Germinal center (tissue), 1 donor: ENCODE measurements at places on chromosomes 2 and 18.

DNA sequence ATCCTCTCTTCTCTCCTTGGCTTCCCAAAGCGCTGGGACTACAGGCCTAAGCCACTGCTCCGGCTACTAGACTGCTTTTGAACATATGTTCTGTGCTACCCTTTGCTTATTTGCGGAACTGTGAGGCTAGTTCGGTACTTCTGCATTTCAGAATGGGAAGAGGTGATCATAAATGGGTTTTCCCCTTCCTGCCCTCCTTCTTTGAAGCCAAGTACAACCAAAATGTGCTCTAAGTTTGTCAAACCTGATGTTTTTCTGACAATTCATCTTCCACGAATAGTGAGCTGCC is 1.7 kb upstream of the ESCO1 start:
- DNase-seq = peak; percentile 24

- DNase-seq = no peak
Measured at GRCh38 chr18:48933578-48934414, 17.0 kb downstream of the SMAD7 start.

DNA sequence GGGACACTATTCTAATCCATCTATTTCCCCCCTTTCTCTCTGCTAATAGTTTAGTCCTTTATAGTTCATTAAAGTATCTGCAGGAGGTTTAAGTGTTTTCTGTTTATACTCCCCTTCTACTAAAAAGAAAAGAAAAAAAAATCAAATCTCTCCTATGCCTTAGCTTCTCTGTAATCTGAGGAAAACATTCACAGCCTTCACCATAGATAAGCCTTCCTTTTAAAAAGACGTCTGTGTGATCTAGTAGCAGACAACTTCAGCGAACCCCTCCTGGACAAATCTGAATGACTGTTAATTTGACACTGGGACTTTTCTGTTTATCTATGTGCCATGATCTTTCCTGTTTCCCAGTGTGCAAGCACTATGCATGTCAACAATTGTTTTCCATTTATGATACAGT is 70.4 kb upstream of the CDH19 start:
- no peak for DNase-seq

- DNase-seq = peak; percentile 38
Measured at GRCh38 chr2:98601532-98602132, 6.7 kb downstream of the COA5 start.

DNA sequence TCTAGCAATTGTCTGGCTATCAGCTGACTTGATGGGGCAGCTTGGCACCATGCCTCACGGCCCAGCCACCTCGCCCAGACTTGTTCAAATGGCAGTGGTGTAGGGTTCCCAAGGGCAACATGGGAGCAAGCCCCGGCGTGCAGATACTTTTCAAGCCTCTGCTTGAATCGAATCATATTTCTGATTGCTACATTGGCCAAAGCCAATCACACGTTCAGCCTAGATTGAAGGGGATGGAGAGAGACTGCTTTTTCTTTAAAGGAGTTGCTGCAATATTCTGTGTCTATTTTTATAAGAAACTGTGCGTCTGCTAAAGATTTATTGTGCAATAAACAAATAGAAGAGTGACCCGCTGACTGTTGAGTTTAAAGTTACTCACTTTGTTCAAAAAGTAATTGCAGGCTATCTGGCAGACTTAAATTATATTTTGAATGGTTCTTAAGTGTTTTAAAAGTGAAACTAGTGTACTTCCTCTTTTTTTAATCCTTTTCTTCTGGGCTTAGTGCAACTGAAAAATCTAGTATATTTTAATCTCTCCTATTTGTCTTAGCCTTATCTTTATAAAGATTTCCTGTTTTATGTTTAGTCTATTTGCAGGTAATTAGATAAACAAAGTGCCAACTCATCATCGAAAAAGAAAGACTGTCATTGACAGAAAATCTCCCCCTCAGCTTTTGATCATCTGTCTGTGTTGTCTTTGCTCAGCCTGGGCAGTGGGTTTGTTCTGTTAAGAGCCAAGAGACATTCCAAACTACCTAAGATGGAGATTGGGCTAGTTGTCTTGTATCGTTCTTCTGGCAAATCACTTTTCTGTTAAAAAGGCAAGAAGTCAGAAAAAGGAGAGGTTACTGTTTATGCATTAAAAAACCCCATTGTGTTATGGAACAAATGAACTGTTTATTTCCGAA is 156.1 kb downstream of the TPGS2 start:
- DNase-seq = no peak

GRCh38 chr18:53682796-53683195 is 541.7 kb downstream of the MBD2 start:
- DNase-seq = no peak

DNA sequence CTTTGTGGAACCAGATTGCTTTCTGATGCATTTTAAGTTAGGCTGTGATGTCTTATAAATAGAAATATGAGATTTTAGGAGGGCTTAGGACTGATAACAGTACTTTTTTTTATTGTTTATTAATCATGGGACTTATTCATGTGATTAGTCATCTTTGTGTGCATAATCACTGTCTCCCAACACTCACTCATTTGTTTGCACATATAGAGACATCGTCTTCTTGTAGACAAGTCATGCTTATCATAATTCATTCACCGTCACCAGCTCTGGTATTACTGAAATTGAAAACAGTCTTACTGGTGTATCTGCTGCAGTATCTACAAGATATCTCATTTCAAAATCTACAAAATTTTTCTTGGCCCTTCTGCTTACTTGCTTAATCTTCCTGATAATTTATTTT is 45.8 kb downstream of the WDR7 start:
- no peak for DNase-seq

DNA sequence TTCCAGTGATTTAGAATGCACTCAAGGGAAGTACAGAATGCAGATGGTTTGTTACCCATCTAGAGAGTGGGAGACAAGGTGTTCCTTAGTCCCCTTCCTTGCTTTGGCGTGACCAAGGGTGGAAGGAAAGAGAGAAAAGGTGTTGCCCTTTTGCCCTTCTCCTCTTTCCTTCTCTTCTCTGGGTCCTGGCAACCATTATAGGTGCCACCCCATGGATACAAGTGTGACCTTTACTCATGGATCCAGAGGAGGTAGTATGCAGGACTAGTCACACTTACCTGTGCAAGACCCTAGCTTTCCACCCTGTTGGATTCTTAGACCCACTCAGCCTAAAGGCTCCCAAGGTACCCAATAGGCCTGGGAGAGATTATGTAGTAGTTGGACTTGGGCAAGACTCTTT is 11.6 kb upstream of the RBFA start:
- no peak for DNase-seq

DNA sequence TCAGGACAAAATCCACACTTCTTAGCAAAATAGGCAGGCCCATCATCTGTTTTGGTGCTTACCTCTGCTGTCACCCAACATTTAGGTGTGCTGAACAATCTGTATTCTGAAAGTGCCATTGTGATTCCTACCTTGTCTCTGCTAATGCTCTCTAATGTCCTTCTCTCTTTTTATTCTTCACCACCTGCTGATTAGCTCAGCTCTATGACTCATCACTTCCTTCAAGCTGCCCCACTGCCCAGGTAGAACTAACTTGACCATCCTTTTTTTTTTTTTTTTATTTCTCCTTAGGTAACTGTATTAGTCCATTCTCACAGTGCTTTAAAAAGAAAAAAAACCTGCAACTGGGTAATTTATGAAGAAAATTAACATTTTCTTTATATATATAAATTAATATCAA is 478.7 kb upstream of the POU3F3 start:
- no peak for DNase-seq

DNA sequence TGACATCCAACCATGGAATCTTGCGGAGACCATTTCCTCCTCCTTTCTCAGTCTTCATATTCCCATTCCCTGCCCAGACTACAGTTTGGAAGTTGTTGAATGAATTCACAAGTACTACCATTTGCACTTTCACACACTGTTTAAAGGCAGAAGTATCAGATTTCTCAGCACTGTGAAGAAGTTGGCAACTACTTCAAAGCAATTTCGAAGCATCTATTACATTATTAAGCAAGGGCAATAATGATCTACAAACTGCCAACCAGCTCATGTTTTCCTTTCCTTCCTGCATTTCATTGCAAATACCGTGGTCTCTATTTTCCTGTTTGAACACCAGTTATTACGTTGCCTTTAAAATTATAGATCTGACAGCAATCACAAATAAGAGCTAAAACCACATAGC is 105.5 kb downstream of the IRS1 start:
- DNase-seq = no peak

GRCh38 chr2:220394433-220394832 is 767.0 kb downstream of the SLC4A3 start:
- DNase-seq = no peak

GRCh38 chr18:76456823-76457222 is 38.2 kb downstream of the ZNF516 start:
- no peak for DNase-seq

DNA sequence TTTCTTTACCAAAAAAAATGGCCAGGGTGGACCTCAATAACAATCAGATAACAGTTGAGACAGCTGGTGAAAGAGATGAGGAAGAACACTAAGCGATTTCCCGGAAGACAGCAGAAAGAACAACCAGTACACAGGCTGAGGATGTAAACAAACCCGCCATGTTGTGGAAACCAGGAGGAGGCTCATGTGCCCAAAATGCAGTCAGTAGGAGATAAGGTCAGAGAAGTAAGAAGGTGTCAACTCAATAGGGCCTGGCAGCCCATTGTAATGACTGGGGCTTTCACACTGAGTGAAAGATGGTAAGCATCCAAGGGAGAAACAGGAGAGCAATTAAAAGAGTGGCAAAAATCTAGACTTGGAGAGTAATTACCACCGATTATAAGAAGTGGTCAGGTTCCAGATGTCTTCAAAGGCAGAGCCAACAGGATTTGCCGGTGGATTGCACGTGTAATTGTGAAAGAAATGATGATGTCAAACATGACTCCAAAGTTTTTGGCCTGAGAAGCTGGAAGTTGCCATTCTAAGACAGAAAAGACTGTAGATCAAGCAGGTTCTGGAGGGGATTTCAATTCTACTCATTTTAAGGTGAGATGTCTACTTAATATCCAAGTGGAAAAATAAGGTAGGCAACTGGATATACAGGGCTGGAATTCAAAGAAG is 77.7 kb upstream of the CYP1B1 start:
- DNase-seq = no peak

- DNase-seq = no peak
Measured at GRCh38 chr2:217974389-217975005, 28.3 kb downstream of the TNS1 start.

DNA sequence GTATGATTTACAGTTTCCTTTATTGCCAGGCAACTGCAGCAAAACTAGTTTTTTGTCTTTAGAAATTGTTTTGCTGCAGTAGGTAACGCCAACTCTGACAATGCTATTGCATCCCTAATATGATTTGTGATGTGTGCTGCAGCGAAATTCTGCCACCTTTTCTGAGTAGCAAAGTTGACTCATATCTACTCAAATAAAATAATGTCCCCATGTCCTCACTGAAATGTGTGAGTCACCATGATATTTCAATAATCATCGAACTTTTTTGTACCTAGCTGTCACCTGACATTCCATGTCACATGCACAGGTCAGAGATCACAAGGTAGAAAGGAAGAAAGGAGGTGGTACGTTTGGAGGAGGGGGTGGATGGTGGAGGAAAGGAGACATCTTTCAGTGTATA is 205.0 kb downstream of the RAD51AP2 start:
- DNase-seq = no peak

DNA sequence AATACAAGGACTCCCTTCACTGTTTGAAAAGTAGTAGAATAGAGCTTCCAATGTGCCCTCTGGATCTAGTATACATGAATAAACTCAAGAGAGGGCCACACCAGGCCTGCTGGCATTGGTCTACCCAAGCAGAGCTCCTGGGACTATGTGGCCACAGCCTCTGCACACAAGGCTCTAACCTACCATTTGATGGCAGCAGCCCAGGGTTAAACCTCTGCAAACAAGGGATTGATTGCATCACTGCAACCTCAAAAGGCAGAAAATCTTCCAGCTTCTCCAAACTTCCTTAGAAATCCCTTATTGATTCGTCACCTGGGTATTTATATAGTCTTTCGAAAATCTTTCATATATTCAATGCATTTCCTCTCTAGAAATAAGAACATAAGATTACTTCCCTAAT is 147.6 kb upstream of the SETBP1 start:
- no peak for DNase-seq

DNA sequence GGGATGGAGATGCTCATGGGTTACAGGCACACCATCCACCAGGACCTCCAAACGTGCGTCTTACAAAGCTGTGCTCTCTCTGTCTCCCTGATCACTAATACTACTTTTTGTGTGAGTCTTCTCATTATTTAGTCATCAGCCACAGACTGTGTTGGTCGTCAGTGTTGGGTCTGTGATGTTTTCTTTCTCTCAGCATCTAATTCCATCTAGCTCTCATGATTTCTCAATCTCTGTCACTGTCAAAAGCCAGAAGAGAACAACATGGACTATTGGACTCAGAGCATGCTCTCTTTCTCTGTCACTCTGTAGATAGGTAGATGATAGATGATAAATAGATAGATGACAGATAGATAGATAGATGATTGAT is 6.0 kb upstream of the ARL4C start:
- no peak for DNase-seq

- DNase-seq = no peak
Measured at GRCh38 chr18:6366776-6367175, 47.9 kb downstream of the L3MBTL4 start.

GRCh38 chr2:17327649-17328048 is 190.6 kb downstream of the RAD51AP2 start:
- no peak for DNase-seq

DNA sequence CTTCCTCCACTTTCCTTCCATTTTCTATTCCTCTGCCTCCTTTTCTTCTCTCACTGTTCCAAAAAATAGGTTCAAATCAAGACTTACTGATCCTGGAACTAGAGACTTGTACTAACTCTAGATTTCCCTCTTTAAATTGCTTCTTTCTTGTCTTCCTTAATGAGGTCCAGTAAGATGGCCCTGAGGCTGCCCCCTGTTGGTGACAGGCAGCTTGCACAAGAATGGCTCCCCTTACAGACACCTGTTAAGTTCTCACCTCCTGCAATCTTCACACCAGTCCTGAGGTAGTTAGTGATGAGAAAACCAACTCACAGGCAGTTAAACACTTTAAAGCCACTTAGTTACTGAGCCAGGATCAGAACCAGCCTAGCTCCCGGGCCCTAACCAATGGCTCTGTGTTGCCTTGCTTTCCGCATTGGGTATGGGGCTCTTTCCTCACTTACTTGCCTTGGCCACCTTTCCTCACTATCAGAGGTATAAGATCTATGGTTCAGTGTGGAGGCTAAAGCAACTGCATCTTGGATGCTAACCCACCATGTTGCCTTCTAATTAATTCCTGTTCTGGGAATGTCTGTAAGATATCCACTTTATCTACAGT is 130.6 kb downstream of the AKAIN1 start:
- peak; percentile 18 for DNase-seq

DNA sequence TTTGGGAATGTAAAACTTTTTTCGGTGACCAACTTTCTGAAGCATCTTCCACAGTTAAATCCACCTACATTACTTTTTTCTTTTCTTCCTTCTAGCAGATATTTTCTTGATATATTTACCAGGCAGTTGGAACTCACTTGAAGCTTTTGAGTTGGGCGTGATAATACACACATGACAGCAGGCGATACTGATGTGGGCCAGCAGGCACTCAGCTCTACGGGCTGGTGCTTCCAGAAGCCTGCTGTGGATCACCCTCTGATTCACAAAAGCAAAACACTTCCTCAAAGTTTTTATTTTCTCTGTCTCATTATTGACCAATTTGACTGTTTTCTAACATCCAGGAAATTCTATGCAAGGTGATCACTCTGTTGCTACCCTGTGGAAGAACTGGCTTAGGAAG is 22.9 kb downstream of the GRHL1 start:
- no peak for DNase-seq
